Activated CD4-positive, CD25-positive, alpha-beta regulatory T cell (primary cell): ENCODE measurements at places on chromosomes 1 and 21.

- DNase-seq, result no peak
These were observed 54.6 kb downstream of the MATN1 start for GRCh38 chr1:30668546-30669327.

DNA sequence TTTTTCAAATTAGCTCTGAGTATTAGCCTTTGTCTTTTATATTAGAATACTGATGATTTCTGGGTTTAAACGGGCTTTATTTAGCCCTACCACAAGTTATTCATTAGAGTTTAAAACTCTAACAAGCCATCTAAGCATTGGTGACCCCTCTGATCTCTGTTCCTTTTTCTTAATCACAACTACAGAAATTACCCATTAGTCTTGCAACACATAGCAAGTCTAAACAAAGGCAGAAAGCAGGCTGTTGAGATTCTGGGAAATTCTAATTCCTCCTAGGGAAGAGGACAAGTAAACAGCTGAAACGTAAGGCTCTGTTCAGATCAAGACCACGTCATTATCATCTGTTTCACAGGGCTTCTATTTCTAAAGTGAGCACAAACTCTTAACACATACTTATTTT, 491.2 kb upstream of the ZRANB2 start:
- DNase-seq, result no peak

DNA sequence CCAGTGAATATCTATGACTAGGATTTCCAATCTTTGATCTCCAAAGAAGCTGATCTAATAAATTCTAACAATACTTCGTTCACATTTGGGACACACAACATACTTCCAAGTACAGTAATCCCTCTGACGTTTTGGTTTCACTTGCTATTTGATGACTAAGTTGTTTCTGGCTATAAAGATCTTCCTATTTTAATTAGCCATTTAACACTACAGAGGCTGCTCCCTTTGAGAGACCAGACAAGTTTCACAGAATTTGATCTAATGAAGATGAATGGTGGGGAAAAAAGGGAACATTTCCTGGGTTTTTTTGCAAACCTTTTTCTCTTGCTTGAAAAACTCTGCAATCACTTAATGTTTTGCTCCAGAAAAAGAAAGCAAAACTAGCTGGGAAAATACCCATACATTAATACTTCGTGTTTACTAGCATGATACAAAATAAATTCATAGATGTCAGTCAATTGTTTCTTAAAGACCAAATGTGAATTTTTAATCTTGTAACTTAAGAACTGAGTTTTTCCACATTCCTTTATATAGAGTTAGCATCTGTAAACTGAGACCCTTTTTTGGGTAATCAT, 28.0 kb upstream of the GLIS1 start:
- DNase-seq, result no peak

DNA sequence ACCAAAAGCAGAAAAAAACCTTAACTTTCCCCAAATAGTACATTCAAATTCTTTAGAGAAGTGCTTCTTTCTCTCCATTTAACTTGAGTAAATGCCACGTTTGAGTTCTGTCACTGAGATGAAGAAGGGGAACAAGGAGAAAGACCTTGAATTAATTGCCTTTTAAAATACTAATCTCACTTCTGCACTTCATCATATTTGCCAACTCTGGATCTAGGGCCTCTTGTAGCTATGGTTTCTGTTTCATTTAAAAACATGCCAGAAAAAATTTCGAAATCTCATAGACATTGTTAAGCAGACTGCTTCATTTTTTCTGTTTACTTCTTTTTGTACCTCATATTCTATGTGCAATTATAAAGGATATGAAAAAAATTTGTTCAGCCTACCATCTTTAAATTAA, 24.6 kb downstream of the MIXL1 start:
- no peak for DNase-seq

DNA sequence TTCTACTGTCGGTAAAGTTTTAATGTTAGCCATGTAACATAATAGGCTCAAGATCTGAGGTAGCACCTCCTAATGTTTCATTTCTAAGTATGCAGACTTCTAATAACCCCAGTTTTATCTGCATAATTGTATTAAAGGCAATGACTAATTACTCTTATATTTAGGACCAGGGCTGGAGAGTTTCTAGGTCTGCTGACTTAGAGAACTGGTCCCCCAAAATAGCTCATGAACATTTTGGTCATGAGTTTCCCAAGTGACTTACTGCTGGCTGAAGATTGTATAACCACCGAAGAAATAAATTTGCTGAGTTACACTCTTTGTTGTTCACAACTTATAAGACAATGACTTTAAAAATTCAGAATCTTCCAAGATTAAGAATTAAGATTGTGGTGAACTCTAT, 197.8 kb upstream of the TNR start:
- no peak for DNase-seq

- DNase-seq, result no peak
These were observed 18.3 kb downstream of the SYNC start for GRCh38 chr1:32684167-32684811.

GRCh38 chr1:182913401-182913800, 39.6 kb downstream of the SHCBP1L start:
- DNase-seq, result no peak

GRCh38 chr1:209231476-209232156, 351.9 kb upstream of the CAMK1G start:
- DNase-seq, result no peak

DNA sequence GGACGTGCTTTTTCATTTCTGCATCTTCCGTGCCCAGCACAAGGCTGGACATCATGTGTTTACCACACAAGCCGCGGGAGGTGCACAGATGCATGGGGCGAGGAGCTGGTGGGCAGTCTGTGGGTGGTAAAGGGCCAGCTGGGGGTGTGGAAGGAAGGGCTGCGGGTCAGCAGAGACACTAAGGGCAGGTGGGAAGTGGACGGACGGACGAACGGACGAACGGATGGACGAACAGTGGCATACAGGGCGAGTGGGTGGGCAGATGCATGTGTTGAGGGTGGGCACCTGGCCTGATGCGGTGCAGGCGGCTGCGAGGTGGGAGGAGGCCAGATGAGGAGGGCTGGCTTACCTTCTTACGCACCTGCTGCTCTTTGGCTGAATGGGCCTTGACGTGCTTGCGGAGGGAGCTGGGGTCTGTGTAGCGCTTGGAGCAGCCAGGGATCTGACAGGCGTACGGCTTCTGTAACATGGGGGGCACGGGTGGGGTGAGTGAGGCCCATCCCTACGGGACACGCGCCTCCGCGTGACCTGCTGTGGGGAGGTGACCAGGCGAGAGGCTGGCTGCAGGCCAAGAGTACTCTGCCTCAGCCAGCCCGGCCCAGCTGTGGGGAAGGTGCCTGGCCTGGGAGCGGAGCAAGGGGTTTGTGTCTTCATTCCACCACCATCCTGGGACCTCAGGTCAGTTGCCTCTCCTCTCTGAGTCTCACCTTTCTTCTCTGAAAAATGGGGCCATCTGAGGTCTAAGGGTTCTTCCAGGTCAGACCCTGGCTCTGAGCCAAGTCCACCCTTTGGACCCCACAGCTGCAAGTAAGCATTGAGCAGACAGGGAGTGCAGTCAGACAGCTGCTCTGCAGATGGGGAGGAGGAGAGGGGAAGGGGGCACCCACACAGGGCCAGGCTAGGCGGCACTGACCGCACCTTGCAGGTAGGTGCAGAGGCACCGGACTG, 65.5 kb downstream of the DMRTB1 start:
- no peak for DNase-seq

DNA sequence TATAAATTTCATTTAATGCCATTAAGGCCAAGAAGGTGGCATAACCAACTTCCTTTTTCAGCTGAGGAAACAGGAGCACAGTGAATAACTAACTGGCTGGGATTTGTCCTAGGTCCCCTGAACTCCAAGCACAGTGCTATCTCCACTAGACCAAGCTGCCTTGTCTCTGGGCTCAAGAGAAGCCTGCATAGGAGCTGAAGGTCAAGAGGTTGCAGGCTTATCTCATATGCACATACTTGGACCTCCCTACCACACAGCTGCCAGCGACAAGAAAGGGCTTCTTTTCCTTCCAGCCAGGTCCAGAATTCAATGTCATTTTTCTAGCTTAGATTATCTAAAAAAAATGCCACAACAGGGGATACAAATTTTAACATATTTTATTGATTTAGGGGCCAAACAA, 27.1 kb downstream of the AK2 start:
- DNase-seq, result no peak

DNA sequence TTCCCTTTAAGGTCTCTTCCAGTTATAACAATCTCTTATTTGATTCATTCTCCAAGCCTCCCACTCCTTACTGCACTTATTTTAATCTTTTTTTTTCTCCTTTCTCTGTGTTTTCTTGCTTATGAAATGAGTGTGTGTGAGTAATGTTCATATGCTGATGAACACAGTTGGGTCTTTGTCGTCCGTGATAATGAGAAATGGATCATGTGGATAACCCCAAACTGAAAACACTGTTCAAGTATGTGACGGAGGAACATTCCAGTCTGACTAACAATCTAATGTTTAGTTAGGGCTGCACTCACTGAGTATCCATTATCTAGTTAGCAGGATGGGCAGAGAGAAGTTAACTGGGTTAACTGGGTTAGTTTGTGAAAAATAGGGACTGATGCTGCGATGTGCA, 253.1 kb upstream of the DUSP10 start:
- no peak for DNase-seq

- DNase-seq, result no peak
These were observed 28.2 kb downstream of the PCNT start for GRCh38 chr21:46352164-46352515.

DNA sequence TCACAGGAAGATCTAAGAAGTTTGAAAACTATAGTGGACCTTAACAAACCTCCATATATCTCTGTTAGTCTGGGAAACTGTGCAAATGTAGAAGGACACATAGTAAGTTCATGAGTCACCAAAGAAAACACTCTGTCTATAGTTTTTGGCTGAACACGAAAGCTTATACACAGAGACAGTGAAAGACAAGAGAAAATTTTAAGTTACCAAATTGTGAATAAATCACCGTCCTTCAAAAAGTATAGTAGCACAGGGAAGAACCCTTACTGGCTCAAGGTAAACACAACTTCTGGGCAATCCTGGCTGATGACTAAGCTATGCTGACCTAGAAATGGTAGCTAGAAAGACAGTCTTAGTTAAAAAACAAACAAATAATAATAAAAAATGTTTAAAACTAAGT, 1057.9 kb downstream of the AMY1C start:
- DNase-seq, result no peak

DNA sequence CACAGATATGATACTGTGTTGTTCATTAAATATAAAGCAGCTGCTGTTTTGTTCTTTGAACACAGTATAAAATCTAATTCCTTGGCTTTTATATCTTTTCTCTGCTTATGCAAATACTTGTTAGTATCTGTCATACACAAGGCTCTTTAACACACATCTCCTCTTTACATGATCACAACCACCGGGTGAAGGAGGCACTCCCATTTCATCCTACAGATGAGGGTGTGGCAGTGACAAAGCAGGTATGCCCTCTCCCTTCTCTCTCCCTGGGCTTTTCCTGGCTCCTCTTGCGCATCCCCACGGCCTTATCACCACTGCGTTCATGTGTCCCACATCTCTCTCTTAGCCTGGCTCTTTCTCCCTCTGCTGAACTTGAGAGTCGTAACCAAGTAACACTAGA, 38.2 kb downstream of the JUN start:
- DNase-seq, result no peak

GRCh38 chr1:33599516-33600115, 127.2 kb downstream of the ZSCAN20 start:
- DNase-seq, result no peak

- DNase-seq, result no peak
These were observed 19.4 kb downstream of the CLIC6 start for GRCh38 chr21:34688145-34688544.

- DNase-seq, result no peak
These were observed 130.4 kb downstream of the TRABD2B start for GRCh38 chr1:47866601-47867437.

DNA sequence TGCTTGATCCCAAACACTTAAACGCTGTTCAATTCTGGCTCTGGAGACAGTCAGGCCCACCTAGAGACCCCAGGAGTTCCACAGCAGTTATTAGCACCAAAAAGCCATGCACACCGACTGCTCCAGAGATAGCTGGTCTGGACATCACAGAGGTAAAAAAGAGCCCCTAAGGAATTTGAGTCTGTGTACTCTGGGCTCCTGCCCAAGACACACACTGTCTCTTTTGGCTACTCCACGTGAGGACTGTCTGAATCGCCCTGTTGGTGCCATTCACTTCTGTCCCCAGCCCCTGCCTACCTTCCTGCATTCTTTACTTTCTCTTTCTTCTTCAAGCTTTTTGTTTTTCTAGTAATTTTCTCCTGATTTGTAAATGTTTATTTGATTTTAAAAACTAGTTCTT, 197.4 kb downstream of the ADGRL2 start:
- DNase-seq, result no peak

DNA sequence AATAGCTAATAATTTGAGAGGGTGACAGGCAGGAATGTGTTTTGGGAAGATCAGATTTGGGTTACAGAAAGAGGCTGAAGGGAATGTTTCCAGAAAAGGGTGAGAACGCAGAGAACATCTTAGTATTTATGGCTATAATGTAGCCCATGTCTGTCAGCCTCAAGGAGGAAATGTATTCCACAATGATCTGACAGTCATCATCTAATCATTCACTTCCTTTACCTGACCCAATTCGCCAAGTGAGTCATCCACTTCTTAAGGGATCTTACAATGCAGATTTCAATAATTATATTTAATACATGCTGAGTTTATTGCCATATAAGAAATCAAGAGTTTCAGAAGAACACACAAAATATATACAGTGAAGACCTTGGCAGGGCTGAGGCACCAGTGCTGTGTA, 10.8 kb downstream of the TRIM45 start:
- no peak for DNase-seq

DNA sequence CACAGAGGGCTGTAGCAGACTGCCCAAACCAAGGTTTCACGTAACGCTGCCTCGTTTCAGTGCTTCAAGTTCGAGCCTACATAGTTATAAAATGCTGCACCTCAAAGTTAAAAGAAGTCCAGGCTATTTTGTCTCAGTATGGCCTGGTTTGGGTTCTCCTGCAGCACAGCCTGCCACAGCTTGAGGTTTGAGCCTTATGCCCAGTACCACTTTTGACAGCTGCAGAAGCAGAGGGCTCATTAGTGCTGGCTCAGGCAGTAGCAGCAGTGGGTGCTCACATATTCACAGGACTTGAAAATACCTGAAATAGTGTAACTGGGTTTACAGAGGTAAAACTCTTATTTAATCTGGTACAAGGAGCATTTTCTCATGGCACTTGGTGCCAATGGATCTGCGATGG, 15.3 kb downstream of the SPATA46 start:
- no peak for DNase-seq
